ENCODE measurements at places on chromosomes 5 and 9.

GRCh38 chr5:62340979-62341378 is 35.0 kb downstream of the KIF2A start:
- no peak for DNase-seq

DNA sequence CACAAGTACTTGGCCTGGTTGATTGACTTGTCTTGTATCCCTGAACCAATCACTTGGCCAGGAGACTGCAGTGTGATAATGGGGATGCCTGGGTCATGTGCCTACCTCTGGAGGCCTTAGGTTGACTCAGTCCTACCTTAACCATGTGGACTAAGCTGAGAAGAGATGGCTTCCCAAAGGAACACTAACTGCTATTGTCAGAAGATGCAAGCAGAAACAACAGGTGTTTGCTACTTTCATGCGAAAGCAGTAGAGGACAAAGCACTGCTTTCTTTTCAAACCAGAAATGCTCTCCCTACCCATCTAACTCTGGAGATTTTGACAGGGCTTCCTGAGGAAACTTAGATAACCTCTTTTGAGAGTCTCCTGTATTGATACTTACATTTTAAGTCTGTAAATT is 22.9 kb downstream of the CDK7 start:
- no peak for DNase-seq

- DNase-seq = no peak
Measured at GRCh38 chr5:135216471-135217343, 182.3 kb downstream of the MACROH2A1 start.

GRCh38 chr5:55982957-55983381 is 11.8 kb downstream of the IL6ST start:
- peak; percentile 45 for DNase-seq

GRCh38 chr9:114177423-114178064 is 22.2 kb downstream of the COL27A1 start:
- peak; percentile 57 for DNase-seq

- DNase-seq = no peak
Measured at GRCh38 chr9:116416421-116416820, 262.8 kb downstream of the PAPPA start.

GRCh38 chr5:174111287-174111973 is 65.9 kb downstream of the NSG2 start:
- no peak for DNase-seq

GRCh38 chr9:109086221-109086620 is 33.5 kb downstream of the TMEM245 start:
- DNase-seq = peak; percentile 37

DNA sequence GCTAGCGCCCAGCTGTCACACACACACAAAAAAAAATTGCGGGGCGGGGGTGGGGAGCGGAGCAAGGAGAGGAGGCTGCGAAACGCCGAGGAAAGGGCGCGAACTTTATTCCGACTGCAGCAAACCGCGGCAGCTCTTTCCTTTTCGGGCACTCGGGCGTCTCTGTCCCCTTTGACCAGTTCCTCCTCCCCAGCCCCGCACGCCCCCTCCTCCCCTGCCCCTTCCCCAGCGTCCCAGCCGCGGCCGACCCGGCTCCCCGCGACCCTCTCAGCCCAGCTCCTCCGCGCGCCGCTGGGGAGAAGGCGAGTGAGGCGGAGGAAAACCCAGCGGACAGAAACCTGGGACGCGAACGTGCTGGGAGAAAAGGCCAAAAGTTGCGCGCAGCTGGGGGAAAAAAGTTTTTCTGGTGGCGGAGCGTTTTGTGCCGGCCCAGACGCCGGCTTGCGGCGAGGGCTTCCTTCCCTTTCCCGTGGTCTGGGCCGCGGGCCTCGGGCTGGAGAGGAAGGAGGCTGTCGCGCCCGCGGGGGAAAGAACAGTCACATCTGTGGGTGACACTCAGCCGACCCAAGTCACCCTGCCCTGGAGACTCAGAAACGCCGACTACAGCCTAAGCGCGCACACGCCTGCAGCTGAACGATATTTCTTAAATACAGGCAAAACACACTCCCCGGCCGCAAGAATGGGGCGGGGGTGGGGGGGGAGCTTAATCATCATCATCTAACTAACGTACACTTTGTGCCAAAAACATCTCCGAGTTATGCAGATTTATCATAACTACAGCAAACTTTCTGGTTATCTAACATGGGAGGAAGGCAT is 1.1 kb upstream of the BNC2 start:
- peak; percentile 63 for DNase-seq

DNA sequence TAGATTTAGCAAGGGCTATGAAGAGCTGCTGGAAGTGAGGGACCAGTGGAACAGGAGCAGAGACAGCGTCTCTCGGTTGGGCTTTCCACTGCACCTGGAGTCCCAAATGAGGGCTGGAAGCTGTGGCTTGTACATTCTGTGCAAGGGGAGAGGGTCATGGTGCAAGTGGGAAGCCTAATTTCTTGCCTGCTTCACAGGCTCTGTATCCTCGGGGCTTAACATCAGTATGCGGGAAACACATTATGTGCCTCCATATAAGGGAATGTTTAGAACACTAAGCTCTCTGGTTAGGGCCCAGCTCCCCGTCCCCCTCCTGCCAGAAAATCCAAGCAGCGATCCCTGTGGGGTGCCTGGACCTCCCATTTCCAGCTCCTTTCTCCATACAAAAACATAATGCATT is 89.0 kb upstream of the NIPAL4 start:
- no peak for DNase-seq

DNA sequence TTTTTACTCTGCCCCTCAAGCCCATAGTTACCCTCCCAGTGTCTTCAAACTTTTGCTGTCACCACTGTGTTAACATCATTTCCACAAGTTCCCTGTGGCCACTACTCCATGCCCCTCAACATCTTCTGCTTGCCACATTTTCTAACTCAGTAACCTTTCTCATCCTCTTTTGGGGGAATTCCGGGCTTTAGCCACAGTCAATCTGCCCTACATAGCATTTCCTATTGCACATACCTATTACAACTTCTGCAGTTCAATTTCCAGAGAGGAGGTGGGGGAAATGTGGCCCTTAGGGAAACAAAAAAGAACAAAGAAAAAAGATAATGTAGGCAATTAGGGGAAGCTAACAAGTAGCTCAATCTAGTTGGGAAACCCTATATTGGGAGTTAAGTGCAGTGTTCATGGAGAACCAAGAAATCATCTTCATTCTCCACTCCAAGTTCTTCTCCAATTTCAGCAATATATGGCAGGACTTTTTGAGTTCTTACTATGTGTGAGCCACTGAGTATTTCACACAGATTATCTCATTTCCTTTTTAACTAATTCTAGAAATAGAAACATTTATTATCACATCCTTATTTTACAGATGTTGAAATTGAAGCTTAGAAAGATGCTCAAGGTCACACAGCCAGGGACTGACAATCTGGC is 40.2 kb upstream of the LPAR1 start:
- no peak for DNase-seq

DNA sequence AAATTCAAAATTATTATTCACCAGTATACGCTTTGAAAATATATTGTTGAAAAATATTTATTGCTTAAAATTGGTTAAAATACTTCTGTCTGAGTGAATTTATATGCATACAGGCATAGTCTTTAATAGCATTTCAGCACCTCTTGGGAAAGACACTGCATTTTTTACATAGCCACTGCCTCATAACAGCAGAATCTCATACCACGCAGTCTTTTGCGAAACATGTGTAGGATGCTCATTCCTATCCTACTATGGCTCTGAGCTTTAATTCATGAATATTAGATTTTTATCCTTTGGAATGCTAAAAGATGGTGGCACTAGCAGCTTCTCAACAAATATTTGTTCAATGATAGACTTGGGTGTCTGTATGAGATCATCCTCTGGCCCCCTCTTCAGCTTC is 94.0 kb upstream of the SH3GL2 start:
- no peak for DNase-seq

DNA sequence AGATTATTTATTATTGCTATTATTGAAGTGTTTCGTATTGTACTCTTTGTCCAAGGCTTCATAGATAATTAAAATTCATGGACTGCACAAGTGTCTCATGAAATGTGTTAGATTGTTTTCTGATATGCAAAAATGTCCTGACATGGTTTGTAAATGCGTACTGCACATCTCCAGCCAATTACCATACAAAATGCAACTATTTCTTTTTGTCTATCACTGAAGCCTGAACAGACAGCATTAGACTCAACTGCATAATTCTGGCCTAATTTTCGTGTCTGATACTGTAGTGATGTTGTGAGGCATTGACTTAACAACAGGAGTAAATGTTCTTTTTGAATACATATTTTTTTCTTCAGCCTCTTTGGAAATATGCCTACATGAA is 498.2 kb upstream of the CD180 start:
- no peak for DNase-seq

- DNase-seq = no peak
Measured at GRCh38 chr5:112049738-112050137, 292.7 kb upstream of the NREP start.

DNA sequence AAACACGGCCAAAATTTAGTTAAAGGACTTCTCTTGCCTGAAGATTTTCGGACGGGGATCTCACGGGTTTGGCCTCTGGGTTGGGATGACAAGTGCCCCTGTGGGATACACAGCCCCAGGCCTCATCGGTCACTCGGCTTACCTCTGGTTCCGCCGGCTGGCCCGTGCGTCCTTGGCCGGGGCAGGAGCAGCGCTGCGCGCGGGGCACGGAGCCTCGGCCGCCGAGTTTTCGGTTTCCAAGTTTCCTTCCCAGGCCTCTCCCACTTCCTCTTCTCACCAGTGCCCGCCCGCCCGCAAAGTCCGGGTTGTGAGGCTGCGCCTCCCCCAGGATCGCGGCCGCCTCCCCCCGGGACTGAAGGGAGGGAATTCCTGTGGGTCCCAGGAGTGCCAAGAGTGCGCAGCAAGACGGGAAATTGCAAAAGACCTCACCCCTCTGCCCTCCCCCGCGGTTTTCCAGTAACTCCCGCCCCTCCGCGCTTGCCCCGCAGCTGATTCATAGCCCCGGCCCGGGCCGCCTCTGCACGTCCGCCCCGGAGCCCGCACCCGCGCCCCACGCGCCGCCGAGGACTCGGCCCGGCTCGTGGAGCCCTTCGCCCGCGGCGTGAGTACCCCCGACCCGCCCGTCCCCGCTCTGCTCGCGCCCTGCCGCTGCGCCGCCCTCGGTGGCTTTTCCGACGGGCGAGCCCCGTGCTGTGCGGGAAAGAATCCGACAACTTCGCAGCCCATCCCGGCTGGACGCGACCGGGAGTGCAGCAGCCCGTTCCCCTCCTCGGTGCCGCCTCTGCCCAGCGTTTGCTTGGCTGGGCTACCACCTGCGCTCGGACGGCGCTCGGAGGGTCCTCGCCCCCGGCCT is at the start of gene OSMR:
OSMR (plus strand) TSS at position 487 of the 853 bp plus-strand sequence. CDS start 23,033 bp downstream, outside the sequence.
- DNase-seq = peak; percentile 94

GRCh38 chr5:52051759-52052158 is 668.5 kb downstream of the ISL1 start:
- DNase-seq = no peak

DNA sequence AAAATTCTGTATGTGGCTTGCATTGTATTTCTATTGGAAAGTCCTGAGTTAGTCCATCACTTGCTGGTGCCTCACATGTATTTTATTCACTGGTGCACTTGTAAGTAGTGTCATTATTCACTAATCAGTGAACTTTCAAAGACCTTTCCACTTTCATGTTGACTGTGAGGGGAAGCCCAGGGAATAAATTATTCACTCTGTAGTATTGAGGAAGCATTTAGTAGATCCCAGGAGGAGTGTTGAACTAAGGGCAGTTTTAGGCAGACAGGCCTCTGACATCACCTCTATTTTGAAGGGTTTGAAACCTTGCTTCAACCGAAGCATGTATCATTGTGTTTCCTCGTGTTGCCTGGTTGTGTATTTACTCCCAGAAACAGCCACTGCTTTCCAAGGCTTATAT is 705.4 kb upstream of the RIOK2 start:
- DNase-seq = no peak

GRCh38 chr9:14538526-14538925 is 154.7 kb downstream of the ZDHHC21 start:
- DNase-seq = no peak

DNA sequence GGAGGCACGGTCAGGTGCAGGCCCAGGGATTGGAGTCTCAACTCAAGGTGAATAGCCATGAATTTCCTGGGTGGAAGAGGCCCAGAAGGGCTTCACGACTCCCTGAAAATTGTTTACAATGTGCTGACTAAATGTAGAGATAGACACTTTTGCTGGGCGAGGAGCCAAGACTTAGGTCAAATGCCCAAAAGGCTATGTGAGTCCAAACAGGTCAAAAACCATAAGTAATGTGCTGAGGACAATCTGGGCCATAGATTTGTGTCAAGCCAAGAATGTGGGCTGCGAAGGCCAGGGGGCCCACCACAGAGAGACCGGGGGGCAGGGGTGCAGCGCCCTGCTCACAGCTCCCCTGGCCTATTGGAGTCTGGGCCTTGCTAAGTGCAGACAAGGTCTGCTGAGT is 197.8 kb downstream of the HSPA4 start:
- no peak for DNase-seq

GRCh38 chr5:180673371-180674089 is 24.1 kb upstream of the FLT4 start:
- DNase-seq = no peak

GRCh38 chr5:74372502-74373064 is 267.9 kb downstream of the ENC1 start:
- DNase-seq = no peak

DNA sequence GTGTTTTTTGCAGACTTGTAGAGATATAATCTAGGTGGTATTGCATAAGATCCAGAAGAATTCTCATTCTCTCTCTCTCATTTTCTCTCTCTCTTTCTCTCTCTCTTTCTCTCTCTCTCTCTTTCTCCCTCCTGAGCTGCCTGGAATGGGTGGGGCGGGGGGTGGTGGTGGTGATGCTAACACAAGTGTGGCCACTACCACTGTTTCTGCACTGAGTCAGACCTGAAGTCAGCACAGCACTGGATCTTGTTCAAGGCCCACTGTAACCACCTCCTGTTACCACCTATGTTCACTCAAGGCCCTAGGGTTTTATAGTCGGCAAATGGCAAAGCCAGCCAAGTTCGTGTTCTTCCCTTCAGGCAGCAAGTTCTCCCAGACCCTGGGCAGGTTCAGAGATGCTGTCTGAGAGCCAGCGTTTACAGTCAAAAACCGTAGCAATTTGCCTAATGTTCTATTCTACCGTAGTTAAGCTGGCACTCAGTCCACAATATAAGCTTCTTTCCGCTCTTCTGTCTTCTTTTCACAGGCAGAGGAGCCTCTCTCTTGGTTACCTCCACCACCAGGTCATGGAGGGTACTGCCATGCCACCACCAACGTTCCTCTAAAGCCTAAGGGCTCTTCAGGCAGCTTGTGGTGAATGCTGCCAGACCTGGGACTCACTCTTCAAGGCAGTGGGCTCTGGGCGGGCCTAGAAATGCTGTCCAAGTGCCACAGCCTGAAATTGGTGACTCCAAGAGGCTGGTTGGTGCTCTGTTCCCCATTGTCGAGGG is 235.7 kb upstream of the PRR16 start:
- DNase-seq = no peak

GRCh38 chr5:32273821-32274220 is 38.9 kb downstream of the MTMR12 start:
- no peak for DNase-seq

GRCh38 chr5:164027738-164028137 is 522.3 kb downstream of the MAT2B start:
- DNase-seq = peak; percentile 36

DNA sequence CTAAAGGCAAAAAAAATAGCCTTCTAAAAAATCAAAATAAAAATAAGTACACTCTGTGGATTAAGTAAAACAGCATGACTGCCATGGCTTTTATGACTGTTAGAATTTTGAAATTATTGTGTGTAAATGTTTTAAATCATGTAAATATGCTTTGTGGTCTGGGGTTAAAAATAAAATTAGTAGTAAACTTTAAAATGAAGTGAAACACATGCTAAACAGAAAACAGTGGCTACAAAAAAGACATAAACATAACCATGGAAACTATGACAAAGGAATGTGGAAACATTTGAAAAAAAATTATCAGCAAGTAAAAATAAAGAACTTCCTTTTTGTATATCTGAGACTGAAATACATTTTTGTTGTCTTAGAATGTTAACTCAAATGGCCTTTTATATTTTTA is 134.5 kb upstream of the SPEF2 start:
- no peak for DNase-seq
